SW480 (cell line): ENCODE measurements at places on chromosomes 7 and 10.

GRCh38 chr10:9824631-9825071, 1193.0 kb upstream of the CELF2 start:
- DNase-seq: no peak

DNA sequence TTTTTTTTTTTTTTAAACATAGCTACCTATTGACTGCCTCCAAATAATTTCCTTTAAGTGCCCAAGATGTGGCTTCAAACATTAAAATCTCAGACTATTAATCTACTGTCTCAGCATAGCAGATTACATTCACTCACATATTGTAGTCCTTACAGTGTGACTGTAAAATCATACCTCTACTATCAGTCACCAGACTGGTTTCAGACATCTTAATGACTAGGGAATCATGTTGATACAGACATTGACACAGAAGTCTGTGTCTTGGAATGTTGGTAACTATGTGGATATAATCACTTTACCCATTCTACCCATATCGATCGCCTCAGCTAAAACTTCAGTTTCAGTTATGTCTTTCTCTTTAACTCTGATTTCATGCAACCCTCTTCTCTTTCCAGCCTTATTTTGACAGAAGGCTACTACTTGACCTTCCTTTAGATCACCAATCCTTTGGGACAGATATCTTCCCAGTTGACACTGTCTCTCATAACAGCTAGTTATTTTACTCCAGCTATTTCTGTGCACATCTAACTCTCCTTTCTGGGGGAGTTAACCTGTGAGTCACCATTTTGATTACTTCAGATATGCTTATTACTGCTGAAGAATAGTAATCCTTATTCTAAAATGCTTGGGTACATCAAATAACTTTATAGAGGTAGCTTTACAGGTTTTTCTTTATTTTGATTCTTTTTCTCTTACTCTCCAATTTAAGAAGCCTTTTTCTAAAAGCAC, 7.0 kb downstream of the TNKS2 start:
- no peak for DNase-seq

DNA sequence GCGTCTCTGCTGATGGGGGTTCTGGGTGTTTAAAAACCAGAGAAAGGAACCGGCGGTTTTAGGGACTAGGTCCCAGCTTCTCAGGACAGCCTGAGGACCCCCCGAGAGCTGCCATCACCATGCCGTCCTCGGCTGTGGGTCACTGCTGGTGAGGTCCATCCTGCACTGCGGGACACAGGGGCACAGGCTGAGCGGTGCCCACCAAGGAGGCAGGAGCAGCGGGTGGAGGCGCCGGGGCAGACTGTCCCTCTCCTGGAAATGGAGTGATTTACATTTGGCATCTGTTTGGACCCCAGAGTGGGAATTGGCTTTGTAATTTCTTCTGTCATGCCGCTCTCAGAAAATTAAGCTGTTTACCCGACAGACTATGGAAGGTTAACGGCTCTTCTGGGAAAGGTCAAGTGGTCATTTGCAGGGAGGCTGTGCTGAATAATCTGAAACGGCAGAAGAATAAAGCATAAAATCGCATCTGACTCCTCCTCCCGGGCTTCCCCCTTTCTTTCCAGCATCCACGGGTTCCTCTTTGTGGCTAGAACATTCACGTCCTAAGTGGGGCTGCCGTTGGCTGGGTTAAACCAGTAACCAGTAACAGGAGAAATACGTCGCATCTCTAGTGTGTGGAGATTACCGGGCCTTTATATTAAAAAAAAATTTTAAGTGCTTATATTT, 31.7 kb downstream of the LHPP start:
- DNase-seq: no peak

DNA sequence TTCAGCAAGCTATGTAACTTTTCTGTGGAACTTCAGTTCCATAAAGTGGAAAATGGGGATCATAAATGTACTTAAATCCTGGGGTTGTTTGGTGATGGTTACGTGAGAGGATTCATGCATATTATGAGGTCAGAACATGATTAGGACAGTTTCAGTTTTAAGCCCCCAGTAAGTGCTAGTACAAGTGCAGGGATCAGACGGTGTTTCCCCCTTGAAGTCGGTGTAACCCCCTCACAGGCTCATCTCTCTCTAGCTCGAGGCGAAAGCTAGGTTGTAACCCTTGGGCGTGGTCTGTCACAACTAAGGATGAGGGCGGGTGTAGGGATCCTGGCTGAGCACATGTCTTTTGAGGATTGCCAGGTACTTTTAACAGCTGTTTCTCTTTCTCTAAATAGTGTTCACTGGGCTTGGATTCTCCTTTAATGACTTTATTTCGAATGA, 84.7 kb downstream of the SPAG6 start:
- DNase-seq: no peak

DNA sequence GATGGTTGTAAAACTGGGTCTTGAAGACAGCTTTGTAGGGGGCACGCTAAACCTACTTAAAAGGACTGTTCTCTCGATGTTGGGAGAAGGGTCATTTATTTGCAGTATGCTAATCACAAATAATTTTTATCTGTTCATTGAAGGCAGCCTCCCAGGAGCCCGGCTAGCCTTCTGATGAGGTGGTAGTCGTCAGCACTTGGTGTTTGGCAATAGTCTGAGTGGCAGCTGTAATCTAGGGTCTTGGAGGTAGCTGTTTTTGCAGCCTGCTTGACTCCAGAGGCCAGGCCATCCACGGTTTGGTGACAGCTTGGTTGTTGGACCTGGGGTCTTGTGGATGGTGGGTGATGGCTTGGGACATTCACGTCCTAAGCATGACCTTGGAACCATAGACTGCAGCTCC, 2.2 kb downstream of the GTF2IRD1 start:
- DNase-seq: no peak

DNA sequence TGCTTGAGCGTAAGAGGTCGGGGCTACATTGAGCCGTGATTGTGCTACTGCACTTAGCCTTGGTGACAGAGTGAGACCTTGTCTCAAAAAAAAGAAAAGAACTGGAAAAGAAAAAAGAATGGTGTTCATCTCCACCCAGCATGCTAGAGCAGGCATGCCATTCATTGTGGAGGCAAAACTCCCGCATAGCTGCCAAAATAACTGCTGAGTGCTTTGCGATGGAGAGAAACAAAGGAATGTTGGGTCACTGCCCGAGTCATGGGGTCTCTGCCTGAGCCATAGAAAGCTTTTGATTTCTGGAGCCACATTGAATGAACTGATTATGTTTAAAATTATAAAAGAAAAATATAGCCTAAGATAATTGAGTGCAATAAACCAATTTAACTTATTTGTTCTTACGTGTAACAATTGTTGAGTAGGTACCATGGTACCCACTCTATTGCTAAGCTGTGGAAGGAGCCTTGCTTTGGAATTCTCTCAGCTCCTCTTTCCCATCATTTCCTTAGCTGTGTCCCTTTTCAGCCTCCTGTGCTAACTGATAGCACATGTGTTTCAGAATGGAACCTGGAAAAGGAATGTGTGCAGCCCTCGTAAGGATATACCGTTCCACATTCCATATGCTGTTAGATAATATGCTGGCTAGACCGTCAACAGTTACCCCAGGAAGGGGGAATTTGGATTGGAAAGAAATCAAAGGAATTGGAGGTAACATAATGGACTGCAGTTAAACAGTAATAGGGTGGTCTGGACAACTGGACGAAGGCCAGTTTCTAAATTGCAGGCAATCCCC, 99.0 kb downstream of the KIAA1217 start:
- DNase-seq: no peak
